ENCODE measurements at places on chromosomes 7 and 10.

GRCh38 chr7:37440738-37441385 lies 7.8 kb downstream of the ELMO1 start:
- no peak for DNase-seq

DNA sequence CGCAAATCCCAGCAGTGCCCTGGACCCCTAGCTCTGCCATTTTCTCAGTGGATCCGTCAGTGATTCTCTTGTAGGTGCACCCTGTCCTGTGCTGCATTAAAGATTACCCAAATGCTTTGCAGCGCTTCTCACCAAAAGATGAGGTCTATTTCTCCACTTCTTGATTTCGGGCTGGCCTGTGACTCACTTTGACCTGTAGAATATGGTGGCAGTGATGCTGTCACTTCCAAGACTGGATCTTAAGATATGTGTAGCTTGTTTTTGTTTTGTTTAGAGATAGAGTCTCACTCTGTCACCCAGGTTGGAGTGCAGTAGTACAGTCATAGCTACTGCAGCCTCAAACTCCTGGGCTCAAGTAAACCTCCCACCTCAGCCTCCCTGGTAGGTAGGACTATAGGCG lies 37.0 kb upstream of the ZMIZ1 start:
- no peak for DNase-seq

GRCh38 chr10:49158404-49158803 lies 24.6 kb upstream of the FAM170B start:
- no peak for DNase-seq

- no peak for DNase-seq
Observed at GRCh38 chr10:124004663-124005004, 88.8 kb downstream of the CHST15 start.

GRCh38 chr10:103514244-103514643 lies 20.7 kb downstream of the NEURL1 start:
- DNase-seq = no peak

GRCh38 chr10:45253183-45253914 lies 62.1 kb downstream of the OR13A1 start:
- DNase-seq = no peak

DNA sequence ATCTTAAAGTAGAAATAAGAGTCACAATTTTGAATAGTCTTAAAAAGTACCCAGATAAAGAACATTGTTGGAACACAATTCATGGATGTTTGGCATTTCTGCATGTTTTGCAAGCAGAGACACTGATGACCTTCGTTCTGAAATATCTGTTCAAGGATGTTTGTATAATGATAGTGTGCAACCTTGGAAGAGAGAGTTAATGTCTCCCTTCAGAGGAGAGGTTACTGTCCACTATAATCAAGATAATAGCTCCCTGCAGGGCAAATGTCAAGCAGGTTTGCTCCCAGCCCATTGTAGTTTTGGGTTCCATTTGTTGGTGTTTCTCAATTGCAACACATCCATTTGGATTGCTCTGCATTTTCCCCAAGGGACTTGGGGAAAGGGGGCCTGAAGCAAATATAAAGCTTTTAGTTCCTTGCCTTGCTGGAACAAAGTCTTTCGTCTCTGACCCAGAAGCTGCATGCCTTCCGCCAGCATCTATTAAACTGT lies 45.2 kb downstream of the COL1A2 start:
- no peak for DNase-seq

- DNase-seq = no peak
Observed at GRCh38 chr10:72186258-72186981, 29.4 kb upstream of the ANAPC16 start.

DNA sequence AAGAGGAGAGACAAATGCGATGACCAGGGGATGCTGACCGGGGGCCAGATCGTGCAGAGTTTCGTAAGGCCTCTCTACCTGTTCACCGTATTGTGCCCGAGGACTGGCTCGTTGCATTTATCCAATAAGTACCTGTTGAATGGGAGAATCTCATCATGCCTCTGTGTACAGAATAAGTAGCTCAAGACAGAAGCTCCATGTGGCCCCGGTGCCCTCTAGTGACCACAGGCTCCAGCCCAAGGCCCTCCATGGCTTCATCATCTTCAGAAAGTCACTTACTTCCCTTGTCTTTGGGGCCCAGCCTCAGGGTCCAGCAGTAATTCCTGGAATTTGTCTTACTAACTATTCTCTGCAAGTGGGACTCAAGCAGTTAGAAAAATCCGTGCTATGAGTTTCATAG lies 151.0 kb downstream of the CHN2 start:
- no peak for DNase-seq

DNA sequence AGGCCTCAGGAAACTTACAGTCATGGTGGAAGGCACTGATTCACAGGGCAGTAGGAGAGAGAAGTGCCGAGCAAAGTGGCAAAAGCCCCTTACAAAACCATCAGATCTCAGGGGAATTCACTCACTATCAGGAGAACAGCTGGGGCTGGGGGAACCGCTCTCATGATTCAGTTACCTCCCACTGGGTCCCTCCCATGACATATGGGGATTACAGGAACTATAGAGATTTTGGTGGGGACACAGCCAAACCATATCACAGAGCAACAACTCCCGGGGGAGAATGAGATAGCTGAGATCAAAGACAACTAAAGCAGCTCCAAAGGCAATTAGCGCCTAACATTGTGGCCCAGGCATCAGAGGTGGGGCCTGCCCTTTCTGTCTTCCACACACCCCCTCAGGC lies 85.4 kb upstream of the VOPP1 start:
- no peak for DNase-seq

DNA sequence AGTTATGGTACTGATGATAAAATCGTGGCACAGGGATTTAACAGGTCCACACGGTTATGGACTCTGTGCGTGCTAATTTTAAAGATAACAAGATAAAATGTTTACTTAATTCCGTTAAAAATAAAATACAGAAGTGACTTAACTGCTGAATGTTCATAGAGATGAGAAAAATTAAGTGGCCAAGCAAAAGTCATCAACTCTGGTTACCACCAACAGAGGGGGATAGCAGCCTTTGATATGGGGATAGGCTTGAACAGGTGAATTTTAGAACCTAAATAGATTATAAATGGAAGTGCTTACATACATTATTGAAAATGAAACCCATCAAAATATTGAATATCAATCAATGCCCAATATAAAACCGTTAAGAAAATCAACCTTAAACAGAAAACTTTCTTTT lies 245.0 kb downstream of the WDR37 start:
- DNase-seq = no peak

DNA sequence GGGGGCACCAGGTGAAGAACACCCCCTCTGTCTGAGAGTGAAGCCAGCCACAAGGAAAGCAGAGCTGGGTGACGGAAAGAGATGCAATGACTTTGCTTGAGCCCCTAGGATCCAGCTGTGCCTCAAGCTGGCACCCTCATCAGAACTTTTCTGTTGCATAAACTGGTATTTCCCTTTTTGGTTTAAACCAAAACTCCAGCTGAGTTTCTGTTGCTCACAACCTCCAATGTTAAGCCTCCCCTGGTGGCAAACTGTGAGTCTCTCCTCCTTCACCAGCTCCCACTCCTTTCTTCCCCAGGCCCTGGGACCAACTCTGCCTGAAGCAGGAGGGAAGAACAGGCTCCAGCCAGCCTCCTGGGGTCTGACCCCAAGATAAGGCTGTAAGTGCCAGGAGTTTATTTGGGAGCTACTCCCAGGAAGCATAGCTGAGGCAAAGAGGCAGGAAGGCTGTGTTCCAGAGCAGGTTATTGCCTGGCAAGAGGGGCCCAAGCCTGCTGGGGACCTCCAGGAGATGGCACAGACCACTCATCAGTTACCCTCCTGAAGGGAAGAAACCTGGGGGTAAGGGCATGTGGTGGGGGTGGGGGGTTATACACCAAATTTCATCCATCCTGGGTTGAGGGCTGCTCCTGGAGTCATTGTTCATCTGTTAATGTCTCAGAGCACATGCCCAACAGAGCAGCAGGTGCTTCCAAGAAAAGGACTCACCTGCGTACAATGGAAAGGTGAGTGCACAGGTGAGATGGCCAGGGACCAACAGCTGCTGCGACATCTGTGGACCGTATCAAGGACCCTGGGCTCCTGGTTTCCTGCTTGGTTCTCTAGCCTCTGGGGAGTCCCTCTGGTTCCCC lies 73.3 kb upstream of the NANOS1 start:
- no peak for DNase-seq

GRCh38 chr10:91879515-91880170 lies 29.6 kb downstream of the FGFBP3 start:
- no peak for DNase-seq

- no peak for DNase-seq
Observed at GRCh38 chr7:16667355-16667754, 21.4 kb downstream of the BZW2 start.

- no peak for DNase-seq
Observed at GRCh38 chr10:12993595-12993994, 7.9 kb downstream of the CCDC3 start.

- no peak for DNase-seq
Observed at GRCh38 chr10:126081841-126082466, 185.6 kb downstream of the FANK1 start.

DNA sequence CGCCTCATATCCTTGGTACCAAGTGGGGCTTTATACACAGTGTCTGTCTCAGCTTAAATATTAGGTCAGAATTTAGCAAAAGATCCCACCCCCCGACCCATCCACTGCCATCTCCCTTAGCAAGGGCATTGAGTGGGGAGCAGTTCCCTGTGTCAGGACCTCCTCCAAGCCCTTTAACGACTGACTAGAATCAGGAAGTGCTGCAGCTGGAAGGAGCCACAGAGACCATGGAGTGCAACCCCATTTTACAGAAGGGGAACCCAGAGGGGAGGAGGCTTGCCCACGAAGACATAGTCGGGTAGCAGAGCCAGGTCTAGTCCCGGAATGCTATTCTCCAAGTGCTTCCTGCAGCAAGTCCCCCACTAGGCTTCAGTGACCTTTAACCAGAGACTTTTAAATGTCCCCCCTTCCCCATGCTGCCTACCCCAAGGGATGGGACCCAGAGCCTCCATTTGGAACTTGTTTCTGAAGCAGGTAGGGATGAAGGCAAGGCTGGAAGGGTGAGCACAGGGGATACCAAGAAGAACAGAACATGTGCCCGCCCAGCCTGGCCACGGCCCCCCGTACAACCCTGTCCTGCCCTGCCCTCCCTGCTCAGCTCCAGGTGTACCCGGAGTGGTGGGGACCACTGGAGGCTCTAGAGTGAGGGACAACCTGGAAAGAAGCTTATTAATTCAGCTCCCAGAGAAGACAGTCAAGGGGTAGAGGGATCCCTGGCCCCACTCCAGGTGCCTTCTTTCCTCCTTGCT lies 41.3 kb downstream of the C10orf105 start:
- no peak for DNase-seq

DNA sequence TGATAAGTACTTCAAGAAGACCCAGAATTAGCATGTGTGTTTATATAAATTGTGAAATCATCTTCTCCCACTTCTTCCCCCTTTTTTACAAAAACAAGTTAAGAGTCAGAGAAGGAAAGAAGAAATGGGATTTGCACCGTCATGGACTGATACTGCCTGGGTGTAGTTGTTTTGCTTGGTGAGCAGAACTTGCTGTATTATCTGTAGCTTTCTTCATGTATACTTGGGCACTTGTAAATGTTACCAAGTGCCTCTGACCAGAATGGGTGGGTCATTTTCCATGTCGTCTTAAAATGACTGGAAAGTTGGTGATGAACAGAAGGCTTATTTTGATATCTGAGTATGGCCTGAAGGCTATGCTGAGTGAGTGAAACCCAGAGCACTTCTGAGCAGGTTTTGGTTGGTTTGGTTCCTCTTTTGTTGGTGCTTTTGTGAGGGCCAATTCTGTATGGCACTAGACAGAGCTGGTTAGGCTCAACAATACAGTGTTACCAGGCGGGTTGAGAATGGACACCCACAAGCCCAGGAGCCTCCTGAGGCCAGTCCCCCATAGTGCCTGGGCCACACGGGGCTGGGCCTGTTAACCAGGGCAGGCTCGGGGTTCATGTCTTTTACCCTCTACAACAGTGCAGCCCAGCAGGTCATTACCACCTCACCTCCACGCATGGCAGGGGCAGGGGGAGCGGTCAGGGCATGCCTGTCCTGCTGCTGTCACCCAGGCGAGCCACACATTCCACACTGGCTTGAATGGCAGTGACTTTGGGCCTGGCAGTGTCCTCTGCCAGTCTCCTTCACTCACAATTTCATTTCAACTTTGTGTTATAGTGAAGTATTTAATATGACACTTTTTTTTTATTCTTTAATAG lies 115.1 kb downstream of the CCNY start:
- DNase-seq = peak; percentile 57

DNA sequence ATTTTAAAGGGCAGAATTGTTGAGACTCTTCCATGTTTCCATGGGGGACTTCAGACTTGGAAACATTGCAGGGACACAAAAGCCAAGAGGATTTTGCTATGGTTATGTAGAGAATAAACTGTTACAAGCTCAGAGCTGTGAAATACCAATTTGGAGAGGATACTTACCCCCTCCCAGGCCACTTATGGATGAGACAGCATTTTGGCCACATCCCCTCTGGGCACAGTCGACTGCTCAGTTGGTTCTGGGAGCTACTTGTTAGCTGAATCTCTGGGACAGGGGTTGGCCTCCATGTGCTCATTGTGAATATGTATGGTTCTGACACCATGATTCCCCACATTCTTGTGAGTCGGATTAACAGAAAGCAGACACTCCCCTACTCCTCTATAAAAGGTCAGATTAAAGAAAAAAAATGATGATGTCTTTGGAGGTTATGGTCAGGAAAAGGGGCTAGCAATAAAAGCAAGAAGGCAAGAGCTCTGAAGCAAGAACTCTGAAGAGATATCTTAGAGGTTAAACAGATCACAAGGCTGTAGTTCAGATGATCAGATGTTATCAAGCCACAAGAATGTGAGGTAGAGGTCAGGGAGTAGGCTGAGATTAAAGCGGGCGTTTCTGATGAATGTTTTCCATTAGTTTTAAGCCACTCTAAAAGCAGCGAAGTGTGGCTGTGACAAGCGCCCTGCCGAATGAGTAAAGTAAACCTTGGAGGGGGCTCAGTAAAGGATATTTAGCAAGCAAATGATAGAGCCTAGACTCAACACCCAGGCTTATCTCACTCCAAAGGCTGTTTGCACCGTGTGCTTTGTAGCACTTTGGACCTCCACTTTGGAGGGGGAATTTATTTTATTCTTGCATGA lies 17.2 kb downstream of the STAMBPL1 start:
- no peak for DNase-seq

DNA sequence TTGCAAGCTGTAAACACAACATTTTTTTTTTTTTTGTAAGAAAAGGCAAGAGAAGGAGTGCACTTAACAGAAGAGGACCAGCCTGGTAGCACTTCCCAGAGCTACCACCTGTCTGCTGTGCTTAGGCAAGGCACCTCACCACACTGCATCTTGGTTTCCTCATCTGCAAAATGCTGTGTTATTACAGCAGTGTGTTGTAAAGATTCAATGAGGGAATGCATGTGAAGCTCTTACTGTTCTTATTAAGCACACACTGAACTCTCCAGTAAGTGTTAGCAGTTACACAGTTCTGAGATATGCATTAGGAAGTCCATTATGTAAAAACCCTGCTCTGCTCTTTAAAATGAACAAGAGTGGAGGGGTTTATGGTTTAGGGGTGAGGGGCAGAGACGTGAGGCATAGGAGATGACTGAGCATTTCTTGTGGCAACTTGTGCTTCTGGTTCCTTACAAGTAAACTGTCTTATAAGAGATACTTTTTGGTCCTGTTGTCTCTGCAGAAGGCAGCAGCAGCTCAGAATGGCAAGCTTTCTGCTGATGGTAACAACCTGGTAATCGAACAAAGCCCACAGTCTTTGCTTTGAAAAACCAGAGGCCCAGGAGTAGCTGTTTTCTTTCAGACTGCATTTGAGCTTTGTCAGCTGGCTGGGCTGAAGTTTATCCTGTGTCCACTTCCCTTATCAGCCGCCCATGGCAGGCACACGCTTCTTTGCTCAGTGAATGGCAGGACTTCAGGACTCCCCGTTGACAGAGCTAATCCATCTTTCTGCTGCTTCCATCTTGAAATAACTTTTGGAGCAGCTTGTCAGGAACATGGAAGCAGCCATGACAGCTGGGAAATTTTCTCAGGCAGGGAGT lies 98.8 kb upstream of the BMPER start:
- no peak for DNase-seq

GRCh38 chr7:36600869-36601530 lies 123.3 kb downstream of the AOAH start:
- no peak for DNase-seq
